Liver (tissue), 10 donors: ENCODE measurements at places on chromosomes 6 and 20. TPM values are rescaled to one million over a fixed set of nuclear protein-coding genes. Genes with fewer than 3 reads are reported as not detected.

Gene CLPSL2
- not detected for polyA plus RNA-seq

Gene HUS1B
- not detected for polyA plus RNA-seq

Gene DOK5
- 0.16 TPM for polyA plus RNA-seq

Gene ANKRD6
- polyA plus RNA-seq = 3.5 TPM

Gene CST2
- not detected for polyA plus RNA-seq

- H3K4me1 ChIP-seq = peaks cover 3% of the 10 kb centered on the region
- no peaks in the 10 kb centered on the region for H3K36me3 ChIP-seq
- no peaks in the 10 kb centered on the region for H3K27me3 ChIP-seq
- no peak overlapping the region for H3K4me3 ChIP-seq
- H3K27ac ChIP-seq = no peak overlapping the region
Observed at GRCh38 chr6:56752009-56752408, 109.3 kb upstream of the DST start.

DNA sequence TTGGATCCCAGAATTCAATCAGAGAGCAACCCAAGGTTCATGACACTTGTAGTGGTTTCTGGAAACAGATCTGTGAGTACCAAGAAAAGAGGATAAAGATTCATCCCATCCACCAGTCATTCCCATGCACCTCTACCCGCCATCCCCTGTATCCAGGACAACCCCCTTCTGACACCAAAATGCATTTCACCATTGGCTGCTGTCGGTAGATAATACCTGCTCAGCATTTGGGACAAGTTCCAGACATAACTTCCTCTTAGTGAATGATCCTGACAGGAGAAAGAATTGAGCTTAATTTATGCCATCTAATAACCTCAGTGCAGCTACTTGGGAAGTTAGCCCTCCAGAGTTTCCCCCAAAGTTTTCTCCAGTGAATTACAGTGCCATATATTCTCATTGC, 329.1 kb downstream of the ZFAND3 start:
- no peaks in the 10 kb centered on the region for H3K4me1 ChIP-seq
- H3K36me3 ChIP-seq = peaks cover 9% of the 10 kb centered on the region
- H3K27ac ChIP-seq = no peak overlapping the region
- H3K4me3 ChIP-seq = no peak overlapping the region

- no peaks in the 10 kb centered on the region for H3K36me3 ChIP-seq
- H3K27ac ChIP-seq = no peak overlapping the region
- no peaks in the 10 kb centered on the region for H3K4me1 ChIP-seq
- no peaks in the 10 kb centered on the region for H3K27me3 ChIP-seq
- DNase-seq = no peak
Observed at GRCh38 chr20:60667641-60668040, 584.4 kb upstream of the CDH4 start.

- no peak overlapping the region for H3K4me3 ChIP-seq
- H3K4me1 ChIP-seq = no peaks in the 10 kb centered on the region
- no peak overlapping the region for H3K27ac ChIP-seq
- no peaks in the 10 kb centered on the region for H3K27me3 ChIP-seq
Observed at GRCh38 chr6:169779092-169779815, 27.8 kb downstream of the ERMARD start.

- no peaks in the 10 kb centered on the region for H3K27me3 ChIP-seq
- H3K36me3 ChIP-seq = no peaks in the 10 kb centered on the region
- H3K4me1 ChIP-seq = no peaks in the 10 kb centered on the region
- no peak overlapping the region for H3K4me3 ChIP-seq
- no peak overlapping the region for H3K27ac ChIP-seq
Observed at GRCh38 chr6:111812060-111813038, 60.9 kb downstream of the FYN start.

- no peak overlapping the region for H3K4me3 ChIP-seq
- peaks cover 3% of the 10 kb centered on the region for H3K4me1 ChIP-seq
- peaks cover 44% of the 10 kb centered on the region for H3K36me3 ChIP-seq
Observed at GRCh38 chr20:20585146-20585545, 127.3 kb downstream of the RALGAPA2 start.

DNA sequence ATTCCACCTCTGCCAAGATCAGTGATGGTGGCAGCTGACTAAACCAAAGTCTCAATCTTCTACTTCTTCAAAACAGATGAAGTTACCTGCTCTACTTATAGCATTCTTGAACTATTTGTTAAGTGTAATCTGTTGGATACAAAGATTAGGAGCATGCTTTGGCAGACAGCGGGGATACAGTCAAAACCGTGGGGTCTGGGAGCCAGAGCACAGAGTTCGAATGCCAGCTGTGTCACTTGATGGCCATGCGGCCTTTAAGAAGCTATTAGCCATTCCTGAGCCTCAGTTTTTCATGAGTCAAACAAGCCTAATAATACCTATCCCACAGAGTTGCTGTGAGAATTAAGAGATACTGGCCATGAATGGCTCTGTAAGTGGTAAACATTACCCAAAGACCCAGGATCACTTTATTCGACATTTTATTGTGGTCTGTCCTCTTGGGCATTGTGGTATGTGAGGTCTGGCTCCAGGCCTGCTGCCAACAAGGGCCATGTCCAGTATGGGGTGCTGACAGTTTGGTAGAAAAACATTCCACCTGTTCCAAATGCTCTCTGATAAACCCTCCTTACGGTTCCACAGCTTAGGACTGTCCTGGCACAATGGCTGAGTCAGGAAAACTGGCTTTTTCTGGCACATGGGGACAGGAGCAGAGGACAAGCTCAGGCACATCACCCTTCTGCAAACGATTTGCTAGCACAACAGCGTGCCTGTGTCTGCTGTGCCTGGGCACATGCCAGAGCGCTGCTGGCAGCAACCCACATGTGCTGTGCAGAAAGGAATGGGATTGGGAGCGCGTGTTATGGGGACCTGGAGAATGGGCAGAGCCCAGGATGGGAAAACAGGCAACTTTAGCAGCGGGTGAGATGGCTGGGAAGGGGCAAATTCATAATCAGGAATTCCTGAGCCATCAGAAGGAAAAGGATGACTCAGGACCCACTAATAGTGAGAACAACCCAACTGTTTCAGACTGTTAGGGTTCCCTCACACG, 15.7 kb upstream of the FAM83C start:
- no peaks in the 10 kb centered on the region for H3K36me3 ChIP-seq
- peaks cover 2% of the 10 kb centered on the region for H3K4me1 ChIP-seq
- no peaks in the 10 kb centered on the region for H3K27me3 ChIP-seq
- no peak for DNase-seq
- no peak overlapping the region for H3K4me3 ChIP-seq

- H3K27me3 ChIP-seq = no peaks in the 10 kb centered on the region
- DNase-seq = no peak
- no peaks in the 10 kb centered on the region for H3K4me1 ChIP-seq
- no peak overlapping the region for H3K27ac ChIP-seq
Observed at GRCh38 chr20:14116037-14116436, 120.7 kb downstream of the MACROD2 start.

- no peaks in the 10 kb centered on the region for H3K36me3 ChIP-seq
- H3K27ac ChIP-seq = no peak overlapping the region
- H3K4me3 ChIP-seq = no peak overlapping the region
- H3K27me3 ChIP-seq = no peaks in the 10 kb centered on the region
- H3K4me1 ChIP-seq = peaks cover 11% of the 10 kb centered on the region
- DNase-seq = peak; percentile 58
Observed at GRCh38 chr20:35539756-35540212, 2.1 kb upstream of the ERGIC3 start.

DNA sequence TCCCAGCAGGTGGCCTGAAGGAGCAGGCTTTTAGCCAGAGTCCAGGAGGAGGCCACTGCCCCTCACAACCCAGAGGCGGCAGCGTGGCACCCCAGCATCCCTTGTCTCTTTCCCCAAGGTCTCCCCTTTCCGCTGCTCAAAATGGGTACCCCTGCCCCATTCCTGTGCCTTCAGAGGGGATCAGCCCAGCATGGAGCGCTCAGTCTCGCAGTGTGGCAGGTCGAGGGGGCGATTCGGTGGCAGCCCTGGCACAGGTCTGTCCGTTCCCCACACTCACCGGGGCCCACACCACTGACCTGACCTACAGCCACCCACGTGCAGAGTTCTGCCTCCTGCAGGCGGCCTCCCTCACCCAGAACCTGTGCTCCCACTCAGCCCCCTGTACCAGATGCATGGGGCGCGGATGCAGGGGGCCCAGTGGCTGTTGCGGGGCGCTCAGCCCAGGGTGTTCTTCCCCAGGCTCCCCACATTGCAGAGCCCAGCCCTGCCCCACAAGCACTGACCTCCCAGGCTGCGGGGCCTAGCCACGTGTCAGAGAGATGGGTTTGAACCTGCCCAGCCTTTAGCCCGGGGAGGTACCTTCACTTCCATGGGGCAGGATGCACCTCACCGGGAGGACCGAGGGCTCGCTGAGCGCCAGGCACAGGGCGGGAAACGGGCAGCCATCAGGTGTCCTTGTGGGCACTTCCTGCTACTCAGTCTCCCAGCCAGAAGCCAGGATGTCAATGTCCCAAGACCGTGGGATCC, 41.8 kb downstream of the DSTN start:
- H3K27ac ChIP-seq = peak overlapping the region; percentile 8
- no peak overlapping the region for H3K4me3 ChIP-seq
- H3K4me1 ChIP-seq = no peaks in the 10 kb centered on the region
- peaks cover 13% of the 10 kb centered on the region for H3K36me3 ChIP-seq

DNA sequence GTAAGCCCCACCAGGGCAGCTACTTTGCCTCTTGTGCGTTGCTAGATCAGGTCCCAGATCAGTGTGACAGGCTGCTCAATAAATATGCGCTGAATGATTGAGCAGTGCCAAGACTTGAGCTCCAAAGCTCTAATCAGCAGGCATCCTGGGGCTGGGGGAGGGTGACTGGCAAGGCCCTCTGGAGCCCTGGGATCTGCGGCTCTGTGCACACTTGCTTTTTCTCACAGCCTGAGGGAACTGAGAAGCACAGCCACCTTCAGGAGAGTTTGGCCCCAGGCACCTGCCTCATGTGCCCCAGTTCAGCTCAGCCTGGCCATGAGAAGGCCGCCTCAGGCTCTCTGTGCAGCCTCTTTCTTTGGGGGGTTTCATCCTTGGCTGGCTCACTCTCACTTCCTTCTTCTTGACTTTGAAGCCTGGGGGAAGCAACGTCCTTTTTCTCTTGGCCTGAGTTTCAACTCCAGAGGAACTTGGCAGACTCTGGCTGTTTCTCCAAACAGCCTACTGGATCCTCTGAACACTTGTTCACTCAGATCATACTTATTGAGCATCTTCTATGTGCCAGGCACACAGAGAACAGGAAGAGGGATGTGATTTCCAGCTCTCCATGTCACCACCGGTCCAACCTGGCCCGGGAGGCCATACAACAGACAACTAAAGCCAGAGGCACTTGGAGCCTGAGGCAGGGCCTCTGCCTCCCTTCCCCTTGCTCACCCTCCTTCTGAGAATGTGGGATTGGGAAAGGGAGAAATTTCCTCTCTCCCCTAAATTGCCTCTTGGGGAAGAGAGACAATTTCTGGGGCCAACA, 114.0 kb downstream of the VEGFA start:
- no peak overlapping the region for H3K4me3 ChIP-seq
- H3K27me3 ChIP-seq = no peaks in the 10 kb centered on the region
- no peaks in the 10 kb centered on the region for H3K36me3 ChIP-seq
- H3K27ac ChIP-seq = no peak overlapping the region
- H3K4me1 ChIP-seq = peaks cover 12% of the 10 kb centered on the region

DNA sequence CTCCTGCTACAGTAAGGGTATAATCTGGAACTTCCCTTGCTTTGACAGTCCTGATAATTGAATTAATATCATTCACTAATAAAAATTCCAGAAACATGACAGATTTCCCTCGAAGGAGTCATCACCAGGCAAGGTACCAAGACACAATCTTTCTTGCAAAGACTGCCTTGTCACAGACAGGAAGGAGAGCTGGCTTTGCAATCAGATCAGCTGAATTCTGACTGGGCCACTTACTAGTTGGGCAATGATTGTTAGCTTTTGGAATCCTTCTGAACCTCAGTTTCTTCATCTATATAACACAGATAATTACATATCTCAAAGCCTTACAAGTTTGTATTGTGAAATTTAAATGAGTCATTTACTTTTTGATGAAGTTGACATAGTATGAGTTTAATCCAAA, 344.2 kb downstream of the RFPL4B start:
- no peaks in the 10 kb centered on the region for H3K4me1 ChIP-seq
- H3K27ac ChIP-seq = no peak overlapping the region
- no peak for DNase-seq
- no peaks in the 10 kb centered on the region for H3K27me3 ChIP-seq
